ENCODE measurements at places on chromosomes 12 and 14.
A peak's percentile ranks its signal among the peaks of the same experiment; 100 is the strongest.

- no peak for DNase-seq
These were observed 119.6 kb downstream of the GCH1 start for GRCh38 chr14:54782751-54783659.

GRCh38 chr14:94754391-94754942, 15.4 kb downstream of the GSC start:
- no peak for DNase-seq

GRCh38 chr12:92987362-92987761, 58.3 kb upstream of the EEA1 start:
- no peak for DNase-seq

GRCh38 chr12:54526812-54527630, 22.4 kb upstream of the PDE1B start:
- no peak for DNase-seq

- no peak for DNase-seq
These were observed 18.0 kb downstream of the FOXN4 start for GRCh38 chr12:109291117-109291516.

DNA sequence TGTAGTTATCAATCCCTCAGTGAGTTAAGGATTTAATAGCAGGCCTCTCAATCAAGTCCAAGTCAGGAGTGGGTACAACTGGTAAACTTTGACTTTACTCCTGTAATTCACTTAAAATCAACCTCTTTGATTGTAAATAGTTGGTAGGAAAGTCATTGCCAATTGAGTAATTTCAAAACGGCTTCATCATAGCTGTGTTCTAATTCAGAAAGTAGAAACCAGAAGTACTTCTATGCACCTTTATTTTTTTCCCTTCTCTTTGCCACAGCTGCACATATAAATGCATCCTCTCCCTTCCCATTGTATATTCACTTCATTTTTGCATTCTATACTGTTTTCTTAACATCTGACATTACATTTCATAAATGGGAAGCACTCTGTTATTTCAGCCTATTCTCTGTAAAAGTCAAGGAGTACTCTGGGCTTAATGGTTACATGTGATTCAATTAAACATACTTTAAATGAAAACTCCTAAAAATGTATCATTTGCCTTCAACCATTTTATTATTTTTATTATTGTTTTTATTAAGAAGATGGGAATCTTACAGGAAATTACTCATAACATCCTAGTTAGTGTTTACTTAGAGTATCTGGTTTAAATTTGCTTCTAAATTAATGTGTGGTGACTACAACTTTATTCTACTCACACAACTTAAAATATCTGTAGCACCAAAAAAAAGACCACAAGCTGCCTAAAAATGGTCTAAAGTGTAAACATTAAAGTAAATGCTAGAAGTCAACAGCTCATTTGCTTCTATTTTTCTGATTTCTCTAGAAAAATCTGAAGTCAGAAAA, 171.2 kb downstream of the CEP128 start:
- no peak for DNase-seq

GRCh38 chr12:112149596-112149995, 24.2 kb downstream of the TRAFD1 start:
- no peak for DNase-seq

DNA sequence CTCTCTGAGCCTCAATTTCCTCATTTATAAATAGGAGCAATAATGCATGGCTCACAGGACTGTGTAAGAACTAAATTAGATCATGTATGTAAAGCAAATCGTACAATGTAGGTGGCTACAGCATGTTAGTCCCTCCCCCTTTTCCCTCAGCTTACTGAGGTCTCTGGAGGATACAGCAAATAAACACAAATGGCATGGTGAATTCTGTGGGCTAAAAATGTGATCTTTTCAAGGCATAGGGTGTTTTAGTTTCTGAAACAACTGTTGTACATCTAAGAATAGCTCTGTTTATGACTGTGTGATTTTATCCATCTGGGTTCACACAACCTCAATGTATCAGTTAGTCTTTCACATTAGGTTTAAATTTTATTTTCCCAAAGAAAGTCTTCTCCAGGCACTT, 121.2 kb upstream of the PLEKHG7 start:
- no peak for DNase-seq

DNA sequence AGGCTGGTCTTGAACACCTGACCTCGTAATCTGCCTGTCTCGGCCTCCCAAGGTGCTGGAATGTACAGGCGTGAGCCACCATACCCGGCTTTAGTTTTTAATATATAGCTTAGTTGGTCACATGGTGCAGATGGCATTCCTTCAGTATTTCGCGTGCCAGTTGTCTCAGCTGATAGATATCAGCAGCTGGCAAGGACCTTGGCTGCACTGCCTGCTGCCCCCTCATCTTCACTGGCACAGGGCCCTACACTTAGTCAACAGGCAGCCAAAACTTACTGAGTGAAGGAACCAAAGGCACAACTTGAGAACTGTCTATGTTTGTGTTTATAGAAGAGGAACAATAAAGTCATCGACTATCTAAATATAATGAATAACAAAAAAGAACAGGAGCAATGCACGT, 31.0 kb downstream of the EID3 start:
- DNase-seq: no peak

GRCh38 chr14:83253870-83254269, 1720.2 kb upstream of the SEL1L start:
- DNase-seq: no peak

- DNase-seq: no peak
These were observed 28.3 kb downstream of the CGRRF1 start for GRCh38 chr14:54538055-54538454.

- DNase-seq: no peak
These were observed 15.2 kb downstream of the JAG2 start for GRCh38 chr14:105153331-105153731.

DNA sequence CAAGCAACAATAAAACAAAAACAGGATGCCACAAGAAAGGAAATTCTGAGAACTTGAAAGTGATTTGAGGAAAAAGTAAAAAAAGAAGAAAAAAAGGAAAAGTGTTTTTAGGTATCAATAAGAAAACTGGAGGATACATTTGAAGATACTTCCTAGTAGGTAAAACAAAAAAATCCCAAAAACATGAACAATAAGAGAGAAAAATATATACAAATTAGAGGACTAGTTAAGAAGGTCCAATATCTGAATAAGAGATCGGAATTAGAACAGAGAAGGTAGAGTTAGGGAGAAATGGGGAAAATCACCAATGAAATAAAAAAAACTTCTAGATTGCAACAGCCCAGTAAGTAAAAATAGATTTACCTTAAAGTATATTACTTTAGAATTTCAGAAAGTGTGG, 8.8 kb downstream of the DEPDC4 start:
- DNase-seq: no peak

GRCh38 chr14:100547633-100548294, 39.5 kb downstream of the BEGAIN start:
- peak; percentile 26 for DNase-seq

- DNase-seq: no peak
These were observed 97.9 kb downstream of the RERGL start for GRCh38 chr12:17992002-17992656.

- no peak for DNase-seq
These were observed 74.4 kb downstream of the ALG10B start for GRCh38 chr12:38391007-38391406.

DNA sequence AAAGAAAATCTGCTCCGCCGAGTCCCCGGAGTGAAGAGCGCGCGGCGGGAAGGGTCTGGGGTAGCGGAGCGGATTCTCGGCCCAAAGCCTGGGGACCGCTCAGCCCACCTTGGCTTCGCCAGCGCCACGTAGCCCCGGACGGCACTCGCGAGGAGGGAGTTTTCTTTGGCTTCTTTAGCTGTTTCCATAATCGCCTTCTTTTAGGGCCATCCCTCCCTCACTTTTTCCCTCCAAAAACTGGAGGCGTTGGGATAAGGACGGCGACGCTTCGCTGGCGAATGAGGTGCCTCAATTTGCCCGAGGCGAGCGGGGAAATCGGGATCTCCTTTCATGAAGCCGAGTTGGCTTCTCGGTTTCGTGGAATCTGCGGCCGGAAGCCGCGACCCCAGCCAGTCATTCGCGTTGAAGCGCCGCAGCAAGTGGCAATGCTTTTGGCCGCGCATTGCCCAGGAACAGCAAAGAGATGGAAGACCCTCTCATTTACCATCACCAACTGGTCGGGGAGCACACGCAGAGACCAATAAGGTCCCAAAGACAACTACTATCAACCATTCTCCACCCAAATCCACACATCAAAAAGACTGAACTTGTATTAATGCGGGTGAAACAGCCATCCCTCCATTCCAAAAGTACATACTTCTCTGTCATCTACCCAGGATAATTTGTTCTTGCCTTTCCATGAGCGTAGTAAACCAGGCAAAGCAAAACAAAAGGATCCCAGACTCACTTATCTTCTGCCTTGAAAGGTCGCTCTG, 8.4 kb upstream of the SIX1 start:
- no peak for DNase-seq

DNA sequence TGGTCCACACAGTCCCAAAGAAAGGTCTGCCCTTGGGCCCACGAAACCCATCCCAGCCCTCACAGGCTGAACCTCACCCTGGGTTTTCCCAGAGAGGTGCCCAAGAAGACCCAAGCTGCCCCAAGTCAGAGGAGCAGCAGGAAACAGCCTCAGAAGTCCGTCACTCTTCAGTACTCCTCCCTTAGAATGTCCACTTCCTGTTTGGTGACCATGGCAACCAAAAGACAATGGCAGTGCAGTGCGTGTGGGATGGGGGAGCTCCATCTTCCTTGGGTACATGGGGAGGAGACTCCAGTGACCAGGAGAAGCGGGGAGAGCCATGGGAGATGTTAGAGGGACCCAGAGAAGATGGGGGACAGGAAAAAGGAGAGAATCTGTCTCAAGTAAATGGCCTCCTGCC, 11.3 kb downstream of the SELPLG start:
- DNase-seq: no peak

- no peak for DNase-seq
These were observed 7.3 kb upstream of the CNTN1 start for GRCh38 chr12:40684986-40685385.

DNA sequence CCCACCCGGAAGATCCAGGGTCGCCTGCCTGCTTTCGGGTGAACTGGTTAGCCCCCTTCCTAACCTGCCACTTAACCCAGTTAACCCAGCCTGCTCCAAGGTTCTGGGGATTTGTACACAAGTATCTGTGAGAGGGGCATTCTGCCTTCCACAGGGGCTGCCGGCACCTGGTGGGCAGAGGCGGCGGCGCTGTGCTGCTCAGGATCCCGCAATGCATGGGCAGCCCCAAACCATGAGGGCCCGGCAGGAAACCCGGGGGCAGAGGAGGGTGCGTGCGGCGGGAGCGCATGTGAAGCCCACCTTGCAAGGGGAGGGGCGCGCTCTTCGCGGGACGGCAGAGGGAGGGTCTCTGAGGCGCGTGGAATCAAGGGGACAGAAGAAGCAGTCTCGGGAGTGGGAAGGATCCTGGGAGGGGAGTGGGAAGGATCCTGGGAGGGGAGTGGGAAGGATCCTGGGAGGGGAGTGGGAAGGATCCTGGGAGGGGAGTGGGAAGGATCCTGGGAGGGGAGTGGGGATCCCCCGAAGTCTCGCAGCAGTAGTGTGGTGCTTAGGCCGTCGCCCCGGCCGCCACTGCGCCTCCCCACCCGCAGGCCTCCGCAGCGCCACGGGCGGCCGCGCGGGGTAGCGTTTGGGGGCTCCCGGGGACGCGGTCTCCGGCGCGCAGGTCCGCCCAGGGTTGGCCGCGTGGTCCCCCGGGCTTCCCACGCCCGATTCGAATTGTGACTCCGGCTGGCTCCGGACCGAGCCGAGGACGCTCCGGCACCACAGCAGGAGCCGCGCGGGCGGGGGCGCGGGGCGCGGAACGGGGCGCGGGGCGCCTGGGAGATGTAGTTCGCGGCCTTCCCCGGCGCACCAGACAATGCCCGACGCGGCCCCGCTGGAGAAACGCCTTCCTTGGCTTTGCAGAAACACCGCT, 4.9 kb upstream of the MTA1 start:
- peak; percentile 42 for DNase-seq

GRCh38 chr12:85036733-85037132, 582 bp downstream of the LRRIQ1 start:
- no peak for DNase-seq

DNA sequence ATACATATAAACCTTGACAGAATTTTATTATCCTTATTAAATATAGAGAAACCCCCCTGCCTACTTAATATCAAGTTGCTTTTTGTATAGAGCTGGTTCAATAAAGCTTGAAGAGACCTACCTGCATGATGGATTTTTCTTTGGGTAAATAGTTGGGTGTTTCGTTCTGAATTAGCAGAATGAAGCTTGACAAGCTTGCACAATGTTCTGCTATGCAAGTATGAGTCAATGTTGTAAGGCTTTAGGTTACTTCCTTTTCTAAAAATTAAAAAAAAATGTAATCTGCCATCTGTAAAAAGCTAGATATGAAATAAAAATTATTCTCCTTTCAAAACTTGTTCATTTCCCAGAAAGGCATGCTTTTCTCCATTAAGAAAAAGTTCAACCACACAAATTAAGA, 1662.6 kb upstream of the SEL1L start:
- no peak for DNase-seq

- no peak for DNase-seq
These were observed 51.6 kb downstream of the RESF1 start for GRCh38 chr12:32010631-32011336.

- DNase-seq: no peak
These were observed 5.8 kb downstream of the HNRNPC start for GRCh38 chr14:21263284-21264024.

- DNase-seq: no peak
These were observed 92.5 kb downstream of the CALM1 start for GRCh38 chr14:90489306-90489705.

GRCh38 chr14:54108481-54109471, 152.2 kb upstream of the BMP4 start:
- no peak for DNase-seq

GRCh38 chr14:106222731-106223130, 696.3 kb downstream of the TMEM121 start:
- DNase-seq: no peak

- DNase-seq: peak; percentile 64
These were observed at the start of gene GABARAPL1 for GRCh38 chr12:10212739-10213131. Gene GABARAPL1, plus strand, starts transcription at chr12:10212877. Its CDS starts 253 bp downstream, at chr12:10213130.

GRCh38 chr12:83039413-83039812, 352.7 kb downstream of the TMTC2 start:
- DNase-seq: no peak

DNA sequence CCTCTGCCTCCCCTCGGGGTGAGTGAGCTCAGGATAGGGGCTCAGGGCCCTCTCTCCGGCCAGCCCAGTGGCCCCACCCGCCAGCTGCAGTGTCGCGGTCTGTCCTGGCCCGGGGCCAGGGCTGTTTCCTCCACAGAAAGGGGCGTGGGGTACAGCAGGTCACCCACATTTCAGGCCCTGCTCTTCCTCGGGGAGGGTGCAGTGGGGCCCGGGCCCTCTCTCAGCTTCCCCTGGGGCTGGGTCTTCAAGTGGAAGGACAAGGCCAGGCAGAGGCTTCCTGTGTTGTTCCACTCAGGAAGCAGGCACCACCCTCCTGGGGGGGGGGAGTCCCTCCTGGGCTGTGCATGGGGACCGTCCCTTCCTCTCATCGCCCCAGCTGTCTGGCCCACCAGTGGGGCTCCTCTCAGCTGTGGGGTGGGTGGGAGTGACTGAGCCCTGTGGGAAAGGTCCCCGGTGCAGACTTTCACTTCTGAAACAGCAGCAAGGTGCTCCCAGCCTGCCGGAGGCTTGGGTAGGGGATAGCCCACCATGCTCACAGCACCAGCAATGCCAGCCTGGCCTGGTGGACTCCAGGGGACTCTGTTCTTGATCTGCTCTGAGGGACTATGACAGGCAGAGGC, 3.7 kb downstream of the GPR132 start:
- DNase-seq: no peak
